ENCODE measurements at places on chromosomes 13 and 19.

DNA sequence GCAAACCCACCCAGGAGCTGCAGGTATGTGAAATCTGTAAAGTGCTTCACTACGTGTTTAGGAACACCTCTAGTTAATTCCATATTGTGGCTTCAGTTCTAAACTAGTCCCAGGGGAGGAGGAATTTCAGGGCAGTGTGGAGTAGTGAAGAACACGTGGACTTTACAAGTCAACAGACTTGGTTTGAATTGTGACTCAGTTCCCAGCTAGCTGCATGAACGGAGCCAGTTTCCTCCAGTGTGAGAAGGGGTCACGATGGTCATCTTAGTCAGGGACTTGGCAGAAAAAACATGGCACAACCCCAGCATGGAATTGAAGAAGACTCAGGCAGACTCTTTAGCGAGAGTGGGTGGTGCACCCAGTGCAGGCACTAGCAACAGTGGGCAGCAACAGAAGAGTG is 175.7 kb upstream of the UBL3 start:
- no peak for DNase-seq

DNA sequence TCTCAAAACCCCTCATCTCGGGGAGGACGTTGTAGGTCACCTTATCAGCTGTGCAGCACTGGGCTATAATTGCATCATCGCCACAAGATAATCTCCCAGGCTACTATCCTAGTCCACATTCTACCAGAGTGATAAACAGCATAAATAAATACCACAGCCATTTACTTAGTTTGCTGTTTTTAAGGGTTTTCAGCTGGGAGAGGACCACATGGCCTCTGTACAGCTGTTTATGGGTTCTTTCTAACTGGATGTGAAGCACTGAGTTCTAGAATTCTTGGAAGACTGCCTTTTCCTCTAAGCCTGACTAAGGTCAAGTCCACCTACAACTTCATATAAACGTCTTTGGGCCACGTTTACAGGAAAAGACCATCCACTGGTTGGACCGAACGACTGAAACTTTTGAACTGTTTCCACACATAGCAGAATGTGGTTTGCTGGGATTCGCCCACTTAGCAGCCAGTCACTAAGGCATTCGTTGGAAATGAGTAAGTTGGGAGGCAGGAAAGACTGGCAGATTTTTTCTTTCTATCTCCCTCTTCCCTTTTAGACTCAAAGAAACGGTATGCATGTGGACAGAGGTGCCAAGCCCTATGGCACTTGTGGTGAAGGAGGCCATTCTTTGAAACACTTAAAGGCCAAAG is 752.5 kb upstream of the SGCG start:
- no peak for DNase-seq

GRCh38 chr19:1817553-1818179 is 5.6 kb upstream of the ATP8B3 start:
- DNase-seq = no peak

- no peak for DNase-seq
These were observed 625 bp downstream of the FBXL12 start for GRCh38 chr19:9818175-9818733.

- DNase-seq = no peak
These were observed 2.8 kb downstream of the AP3D1 start for GRCh38 chr19:2148482-2149135.

All from AML-193 (cell line).